8988T (cell line): ENCODE measurements at places on chromosomes 7 and 10.
A peak's percentile ranks its signal among the peaks of the same experiment; 100 is the strongest.

- DNase-seq = no peak
Measured at GRCh38 chr10:128927497-128928161, 539.4 kb upstream of the MGMT start.

- no peak for DNase-seq
Measured at GRCh38 chr10:126948355-126949160, 43.3 kb downstream of the DOCK1 start.

DNA sequence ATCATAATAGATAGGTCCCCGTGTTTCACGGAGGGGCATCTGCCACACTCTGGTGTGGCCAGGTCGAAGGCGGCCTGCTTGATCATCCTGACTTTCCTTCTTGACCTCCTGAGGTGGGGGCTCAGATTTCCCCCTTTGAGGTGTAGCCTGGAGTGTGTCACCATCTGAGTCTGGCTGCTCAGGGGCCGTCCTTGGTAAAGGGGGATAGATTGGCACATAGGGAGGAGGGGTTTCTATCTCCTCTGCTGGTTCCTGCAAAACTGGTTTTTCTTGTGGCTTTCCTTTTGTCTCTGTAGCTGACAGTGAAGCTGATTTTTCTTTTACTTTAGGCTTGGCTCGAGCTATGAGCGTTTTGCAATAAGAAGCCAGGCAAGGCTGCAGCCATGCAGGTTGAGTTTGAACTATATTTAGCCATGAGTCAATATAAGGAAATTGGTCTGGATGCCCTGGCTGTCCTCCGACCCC lies 7.1 kb upstream of the ZNF117 start:
- no peak for DNase-seq

GRCh38 chr7:105046414-105046813 lies 32.4 kb downstream of the KMT2E start:
- no peak for DNase-seq

GRCh38 chr7:106421181-106421762 lies 136.5 kb upstream of the NAMPT start:
- DNase-seq = no peak

- peak; percentile 84 for DNase-seq
Measured at GRCh38 chr10:77392851-77393250, 244.8 kb downstream of the KCNMA1 start.

GRCh38 chr7:105934572-105935185 lies 28.4 kb upstream of the CDHR3 start:
- peak; percentile 12 for DNase-seq

- no peak for DNase-seq
Measured at GRCh38 chr10:122206471-122207065, 64.5 kb upstream of the BTBD16 start.

DNA sequence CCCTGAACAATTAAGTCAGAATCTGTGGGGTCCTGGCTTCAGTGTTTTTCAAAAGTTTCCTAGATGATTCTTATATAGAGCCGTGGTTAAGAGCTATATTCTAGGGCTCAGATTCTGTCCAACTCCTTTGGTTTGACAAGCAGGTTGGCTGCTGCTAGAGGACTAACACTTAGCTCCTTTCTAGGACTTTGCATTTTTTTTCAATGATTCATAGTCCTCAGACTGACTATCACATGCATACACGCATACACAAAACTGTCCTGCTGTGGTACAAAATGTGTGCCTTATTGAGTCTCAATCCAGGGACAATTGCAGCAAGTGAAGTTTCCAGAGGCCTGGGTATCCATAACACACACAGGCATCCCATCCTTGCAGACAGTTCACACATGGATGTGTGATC lies 392.0 kb downstream of the NRG3 start:
- no peak for DNase-seq

DNA sequence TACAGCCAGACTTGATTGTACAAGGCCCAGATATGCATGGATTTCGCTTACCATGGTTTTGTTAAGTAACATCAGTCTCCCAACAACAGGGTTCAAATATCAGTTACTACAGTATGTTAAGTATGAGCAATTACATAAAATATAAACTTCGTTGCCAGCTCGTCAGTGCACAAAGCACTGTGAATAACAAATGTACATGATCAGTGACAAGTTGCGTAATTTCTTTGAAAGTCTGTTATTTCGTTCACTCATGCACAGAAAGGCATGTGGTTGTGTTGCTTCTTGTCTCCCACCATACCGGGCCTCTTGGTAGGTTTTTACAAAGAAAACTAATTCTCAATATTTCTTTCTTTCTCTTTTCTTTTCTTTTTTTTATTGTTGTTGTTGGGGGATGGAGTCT lies 12.5 kb upstream of the ZNF487 start:
- DNase-seq = no peak

DNA sequence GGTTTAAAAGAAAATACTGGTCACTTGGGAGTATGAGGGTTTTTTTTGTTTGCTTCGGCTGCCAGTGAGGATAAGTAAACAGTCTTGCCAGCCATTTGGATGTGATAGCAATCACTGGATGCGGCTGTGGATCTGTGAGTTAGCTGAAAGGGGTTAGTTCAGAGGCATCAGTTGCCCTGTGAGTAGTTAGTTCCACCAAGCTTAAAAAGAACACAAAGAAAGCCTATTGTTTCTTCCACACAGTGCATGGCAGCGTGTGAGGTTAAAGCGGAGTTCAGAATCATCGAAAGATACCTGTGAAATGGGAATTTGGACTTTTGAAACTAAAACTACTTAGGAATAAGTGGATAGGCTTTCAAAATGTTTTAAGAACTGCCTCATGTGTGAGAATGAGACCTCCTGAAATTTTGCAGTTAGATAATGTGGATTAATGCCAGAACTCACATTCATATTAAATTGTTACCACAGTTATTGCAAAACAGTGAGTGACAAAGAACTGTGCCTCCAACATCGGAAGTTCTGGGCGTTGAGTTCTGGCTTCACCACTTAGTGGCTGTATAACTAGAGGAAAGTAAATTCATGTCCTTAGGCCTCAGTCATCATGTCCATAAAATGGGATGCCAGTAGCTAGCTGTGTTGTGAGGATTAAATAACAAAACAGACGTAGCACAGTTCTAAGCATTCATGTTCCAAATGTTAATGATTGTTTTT lies 31.3 kb downstream of the KIAA1217 start:
- no peak for DNase-seq

DNA sequence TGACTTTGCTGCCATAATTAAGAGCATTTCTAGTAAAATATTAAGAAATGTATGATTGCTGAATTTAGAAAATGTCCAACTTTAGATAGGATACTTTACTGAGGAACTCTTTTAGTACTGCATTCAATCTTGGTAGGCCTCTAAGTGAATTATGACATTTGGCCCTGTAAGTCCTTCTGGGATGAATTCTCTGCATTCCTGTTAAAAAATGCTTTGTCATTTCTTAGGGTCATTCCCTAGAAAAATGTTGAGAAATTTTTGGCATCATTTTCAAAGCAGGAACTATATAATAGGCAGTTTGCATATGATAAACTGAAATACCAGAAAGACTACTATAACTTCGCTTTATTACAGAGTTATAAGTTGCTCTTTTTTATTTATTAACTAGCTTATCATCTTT lies 69.3 kb upstream of the PRR15 start:
- DNase-seq = no peak

DNA sequence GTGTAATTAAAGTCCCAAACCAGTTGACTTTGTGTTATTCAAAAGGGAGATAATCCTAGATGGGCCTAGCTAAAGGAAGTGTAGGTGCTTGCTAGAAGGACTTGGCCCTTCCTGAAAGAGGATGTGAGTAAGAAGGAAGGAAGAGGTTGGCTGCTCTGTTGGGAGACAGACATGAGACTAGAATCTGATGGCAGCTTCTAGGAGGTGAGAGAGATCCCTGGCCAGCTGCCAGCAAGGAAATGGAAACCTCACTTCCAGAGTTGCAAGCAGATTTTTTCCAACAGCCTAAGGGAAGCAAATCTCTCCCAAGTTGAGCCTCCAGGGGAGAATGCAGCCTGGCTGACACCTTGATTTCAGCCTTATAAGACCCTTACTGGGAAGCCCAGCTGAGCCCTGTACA lies 368.4 kb upstream of the ZMIZ1 start:
- no peak for DNase-seq

DNA sequence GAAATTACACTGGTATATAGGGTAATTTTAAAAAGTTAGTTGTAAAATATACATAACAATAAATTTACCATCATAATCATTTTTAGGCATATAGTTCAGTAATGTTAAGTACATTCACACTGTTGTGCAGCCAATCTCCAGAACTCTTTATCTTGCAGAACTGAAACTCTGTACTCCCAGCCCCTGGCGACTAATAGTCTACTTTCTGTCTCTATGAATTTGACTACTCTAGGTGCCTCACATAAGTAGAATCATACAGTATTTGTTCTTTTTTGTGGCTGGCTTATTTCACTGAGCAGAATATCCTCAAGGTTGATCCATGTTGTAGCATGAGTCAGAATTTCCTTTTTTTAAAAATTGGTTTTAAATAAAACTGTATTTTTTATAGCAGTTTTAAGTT lies 41.4 kb downstream of the NRF1 start:
- DNase-seq = no peak

DNA sequence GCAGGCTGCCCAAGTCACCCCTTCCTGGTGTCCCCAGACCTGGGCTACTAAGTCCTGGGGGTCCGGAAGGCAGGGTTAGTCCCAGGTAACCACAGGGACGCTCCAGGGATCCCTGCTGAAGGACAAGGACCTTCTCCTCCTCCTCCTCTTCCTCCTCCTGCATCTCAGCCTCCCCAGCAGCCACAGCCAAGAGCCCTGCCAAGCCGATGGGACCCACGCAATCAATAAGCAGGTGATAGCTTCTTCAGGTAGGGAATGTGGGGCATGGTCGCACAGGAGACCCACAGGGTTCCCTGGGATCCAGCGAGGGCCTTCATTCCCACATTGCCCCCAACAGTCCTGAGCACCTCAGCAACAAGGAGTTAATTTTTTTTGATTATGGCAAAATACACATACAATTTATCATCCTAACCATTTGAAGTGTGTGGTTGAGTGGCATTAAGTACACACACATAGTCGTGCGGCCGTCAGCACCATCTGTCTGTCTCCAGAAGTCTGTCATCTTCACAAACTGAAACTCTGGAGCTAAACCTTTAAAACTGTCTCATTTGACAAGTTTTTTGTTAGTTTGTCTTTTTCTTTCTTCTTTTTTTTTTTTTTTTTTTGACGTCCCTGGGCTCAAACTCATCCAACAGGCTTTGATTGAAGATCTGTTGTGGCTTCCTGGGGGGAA lies 12.1 kb downstream of the CRYGN start:
- DNase-seq = no peak

GRCh38 chr7:138632826-138633602 lies 68.1 kb downstream of the SVOPL start:
- DNase-seq = no peak

DNA sequence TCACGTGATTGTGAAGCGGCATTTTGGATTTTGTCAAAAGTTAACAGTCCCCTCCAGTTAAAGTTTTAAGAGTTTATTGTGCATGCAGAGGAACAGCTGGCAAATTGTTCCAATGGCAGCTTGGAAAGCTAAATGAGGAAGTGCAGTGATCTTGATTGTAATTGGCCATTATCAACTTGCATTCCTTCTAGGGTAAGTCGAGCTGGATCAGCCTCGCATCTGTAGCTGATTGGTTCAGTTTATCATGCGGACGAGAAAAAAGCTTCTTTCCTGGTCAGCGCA lies 566 bp downstream of the ZNF789 start:
- DNase-seq = no peak

DNA sequence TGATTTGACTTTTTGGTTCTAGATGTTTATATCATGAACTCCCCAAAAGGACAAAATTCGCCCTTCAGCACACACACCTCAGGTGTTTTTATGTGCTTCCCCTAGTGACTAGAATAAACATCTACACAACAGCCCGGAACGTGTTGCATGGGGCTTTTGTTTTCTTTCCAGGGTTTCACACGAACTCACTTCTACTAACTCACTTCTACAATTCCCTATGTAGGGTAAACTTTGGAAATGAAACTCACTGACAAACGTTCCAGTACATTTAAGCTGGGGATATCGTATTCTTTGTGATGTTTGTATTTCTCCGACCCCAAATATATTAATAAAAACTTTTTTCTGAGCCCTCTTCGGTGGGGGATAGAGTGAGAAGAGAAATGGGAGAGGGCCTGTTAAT lies 1.4 kb downstream of the TRA2A start:
- DNase-seq = no peak

DNA sequence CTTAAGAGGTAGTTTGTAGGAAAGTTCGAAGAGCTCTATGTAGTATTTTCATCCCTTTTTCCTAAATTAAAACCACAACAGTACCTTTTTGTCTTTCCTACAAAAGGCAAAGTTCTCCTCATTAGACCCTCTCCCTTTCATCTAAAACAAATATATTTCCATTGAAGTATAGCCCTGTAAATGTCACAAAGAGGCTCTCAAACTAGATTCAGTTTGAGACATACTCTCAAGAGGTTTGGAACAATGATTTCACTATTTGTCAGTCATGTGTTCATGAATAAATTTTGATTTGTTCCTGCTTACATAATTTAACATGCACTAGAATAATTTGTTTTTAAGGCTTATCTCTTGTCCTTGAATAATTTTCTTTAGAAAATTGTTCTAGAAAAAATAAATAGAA lies 12.2 kb downstream of the TAS2R16 start:
- no peak for DNase-seq

- DNase-seq = no peak
Measured at GRCh38 chr10:60426425-60426824, 36.8 kb upstream of the ANK3 start.

- no peak for DNase-seq
Measured at GRCh38 chr7:155071121-155071651, 1.1 kb downstream of the HTR5A start.

GRCh38 chr7:16841681-16842080 lies 36.9 kb upstream of the AGR2 start:
- DNase-seq = no peak

DNA sequence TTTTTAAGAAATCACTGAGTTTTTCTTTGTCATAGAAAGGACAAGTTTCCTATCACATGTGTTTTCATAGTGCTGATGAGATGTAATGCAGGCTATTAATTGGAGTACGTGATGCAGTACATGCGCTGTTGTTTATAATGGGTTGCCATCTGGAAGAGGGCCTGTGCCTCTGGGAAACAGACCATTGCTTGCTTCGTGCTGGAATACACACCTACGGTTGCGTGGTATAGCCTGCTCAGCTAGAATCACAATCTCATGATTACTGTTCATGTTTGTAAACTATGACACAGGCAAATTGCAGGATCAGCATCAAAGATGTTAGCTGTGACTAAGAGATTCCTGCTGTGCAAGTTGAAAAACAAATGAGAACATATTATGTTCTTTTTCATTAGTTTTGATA lies 107.2 kb upstream of the STEAP1B start:
- no peak for DNase-seq
